PC-3 (cell line): ENCODE measurements at places on chromosomes 1 and 21. TPM values are rescaled to one million over a fixed set of nuclear protein-coding genes. Genes with fewer than 3 reads are reported as not detected.

The SERTAD4 gene
- total RNA-seq = 2.6 and 4.5 TPM in 2 replicates

The OR2M3 gene
- not detected in 2 replicates for total RNA-seq

The CYP4X1 gene
- total RNA-seq = 0.52 and 1.0 TPM in 2 replicates

The SH2D5 gene
- total RNA-seq = 7.1 and 11.2 TPM in 2 replicates

The XCL1 gene
- total RNA-seq = not detected in 2 replicates

DNA sequence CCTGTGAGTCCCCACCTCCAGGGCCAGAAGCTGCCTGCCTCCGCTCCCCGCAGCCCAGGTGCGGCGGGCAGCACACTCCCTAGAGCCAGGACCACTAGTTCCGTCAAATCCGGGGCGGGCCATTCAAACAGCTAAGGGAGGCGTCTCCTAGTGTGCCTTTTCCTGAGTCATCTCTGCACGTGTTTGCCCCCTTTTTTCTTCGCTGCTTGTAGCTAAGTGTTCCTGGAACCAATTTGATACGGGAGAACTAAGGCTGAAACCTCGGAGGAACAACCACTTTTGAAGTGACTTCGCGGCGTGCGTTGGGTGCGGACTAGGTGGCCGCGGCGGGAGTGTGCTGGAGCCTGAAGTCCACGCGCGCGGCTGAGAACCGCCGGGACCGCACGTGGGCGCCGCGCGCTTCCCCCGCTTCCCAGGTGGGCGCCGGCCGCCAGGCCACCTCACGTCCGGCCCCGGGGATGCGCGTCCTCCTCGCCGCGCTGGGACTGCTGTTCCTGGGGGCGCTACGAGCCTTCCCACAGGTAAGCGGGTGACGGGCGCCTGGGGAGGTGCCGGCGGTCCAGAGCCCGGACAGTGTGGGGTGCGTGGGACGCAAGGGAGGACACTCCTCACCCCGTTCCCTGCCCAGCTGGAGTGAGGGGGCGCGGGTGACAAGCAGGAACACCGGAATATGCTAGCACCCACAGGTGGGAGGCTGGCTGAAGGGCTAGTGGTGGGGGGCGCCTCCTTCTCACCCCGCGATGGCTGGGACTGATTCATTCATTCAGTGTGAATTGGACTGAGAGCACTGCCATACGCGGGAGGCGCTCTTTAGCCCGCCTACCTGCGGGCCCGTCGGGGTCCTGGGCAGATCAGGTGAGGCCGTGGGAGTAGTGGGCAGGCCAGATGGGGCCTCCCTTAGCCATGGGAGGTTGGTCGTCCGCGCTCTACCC lies at the start of gene TNFRSF8:
TNFRSF8 (plus strand) TSS at position 163 of the 932 bp plus-strand sequence; CDS start at position 459, 296 bp downstream.
- DNase-seq = no peak

DNA sequence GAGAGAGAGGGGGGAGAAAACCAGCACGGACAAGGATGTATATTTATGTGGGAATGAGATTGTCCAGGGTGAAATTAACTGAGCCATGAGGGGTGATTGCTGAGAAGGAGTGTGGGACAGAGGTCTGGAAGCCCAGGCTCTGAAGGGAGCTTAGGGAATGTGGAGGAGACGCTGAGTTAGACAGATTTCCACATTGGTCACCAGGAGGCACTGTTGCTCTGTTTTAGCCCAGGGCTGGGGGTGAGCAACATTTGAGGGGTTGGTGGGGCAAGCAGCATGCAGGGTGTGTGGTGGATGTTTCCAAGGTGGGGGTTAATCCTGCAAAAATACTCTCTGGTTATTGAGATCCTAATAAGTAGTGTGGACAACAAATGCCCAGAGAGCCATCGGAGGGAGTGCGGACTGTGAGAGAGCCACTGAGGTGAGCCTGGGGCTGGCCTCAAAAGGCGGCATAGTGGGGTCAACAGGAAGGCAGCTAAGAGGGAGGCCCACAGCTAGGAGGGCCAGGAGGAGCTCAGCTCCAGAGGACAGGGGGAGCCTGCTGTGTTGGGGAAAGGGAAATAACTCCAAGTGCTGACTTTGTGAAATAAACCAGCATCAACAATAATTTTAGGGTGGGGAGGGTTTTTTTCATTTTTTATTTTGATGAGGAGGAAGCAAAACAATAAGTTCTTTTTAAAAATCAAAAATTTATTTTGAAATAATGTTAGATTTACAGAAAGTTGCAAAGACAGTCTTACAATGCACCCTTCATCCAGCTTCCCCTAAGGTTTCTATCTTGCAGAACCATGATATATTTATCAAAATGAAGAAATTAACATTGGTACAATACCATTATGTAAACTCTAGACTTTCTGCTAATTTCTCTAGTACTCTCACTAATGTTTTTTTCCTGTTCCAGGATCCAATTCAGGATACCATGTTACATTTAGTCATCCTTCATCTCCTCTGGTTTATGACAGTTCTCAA lies 82.8 kb upstream of the CD34 start:
- peak; percentile 37 for DNase-seq

GRCh38 chr1:175095978-175096607 lies 28.5 kb downstream of the TNN start:
- peak; percentile 11 for DNase-seq

- no peak for DNase-seq
These were observed 89.9 kb downstream of the IER5 start for GRCh38 chr1:181178241-181178879.

DNA sequence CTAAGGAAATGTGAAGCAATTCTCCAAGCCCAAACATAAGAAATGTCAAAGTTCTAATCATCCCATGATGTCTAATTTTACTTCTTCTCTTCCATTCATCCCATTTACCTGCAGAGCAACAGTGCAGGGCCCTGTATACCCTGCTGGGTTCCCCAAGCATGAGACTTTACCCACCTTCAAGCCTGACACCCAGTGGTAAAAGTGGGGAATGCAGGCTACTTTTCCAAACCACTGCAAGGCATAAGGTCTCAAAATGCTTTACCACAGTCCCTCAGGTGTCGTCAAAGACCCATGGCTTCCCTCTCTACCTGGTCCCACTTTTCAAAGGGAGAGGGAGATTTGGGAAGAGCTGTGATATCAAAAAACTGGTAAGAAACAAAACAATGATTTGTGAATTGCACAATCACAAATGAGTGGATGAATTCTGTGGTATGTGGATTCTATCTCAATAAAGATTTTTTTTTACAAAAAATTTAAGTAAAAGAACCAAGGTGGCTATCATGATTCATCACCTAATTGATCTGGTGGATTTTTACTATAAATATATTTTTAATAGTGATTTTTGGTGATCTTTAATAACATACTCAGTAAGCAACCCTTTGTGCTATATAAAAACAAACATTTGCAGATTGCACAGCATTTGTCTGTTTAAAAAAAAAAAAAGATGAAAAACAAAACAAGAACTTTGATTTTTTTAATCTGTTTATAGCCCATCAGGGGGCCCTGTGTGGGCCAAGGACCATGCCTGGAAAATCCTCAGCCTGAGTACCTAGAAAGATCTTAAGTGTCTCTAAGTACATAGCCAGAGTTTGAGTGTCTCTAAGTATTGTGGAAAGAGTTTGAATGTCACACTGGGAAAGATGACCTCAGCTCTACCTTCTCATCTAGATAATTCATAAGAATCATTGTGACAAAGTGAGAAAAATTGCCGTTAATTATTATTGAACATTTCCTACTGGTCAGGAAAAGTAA lies 73.1 kb upstream of the GJB5 start:
- DNase-seq = peak; percentile 80

DNA sequence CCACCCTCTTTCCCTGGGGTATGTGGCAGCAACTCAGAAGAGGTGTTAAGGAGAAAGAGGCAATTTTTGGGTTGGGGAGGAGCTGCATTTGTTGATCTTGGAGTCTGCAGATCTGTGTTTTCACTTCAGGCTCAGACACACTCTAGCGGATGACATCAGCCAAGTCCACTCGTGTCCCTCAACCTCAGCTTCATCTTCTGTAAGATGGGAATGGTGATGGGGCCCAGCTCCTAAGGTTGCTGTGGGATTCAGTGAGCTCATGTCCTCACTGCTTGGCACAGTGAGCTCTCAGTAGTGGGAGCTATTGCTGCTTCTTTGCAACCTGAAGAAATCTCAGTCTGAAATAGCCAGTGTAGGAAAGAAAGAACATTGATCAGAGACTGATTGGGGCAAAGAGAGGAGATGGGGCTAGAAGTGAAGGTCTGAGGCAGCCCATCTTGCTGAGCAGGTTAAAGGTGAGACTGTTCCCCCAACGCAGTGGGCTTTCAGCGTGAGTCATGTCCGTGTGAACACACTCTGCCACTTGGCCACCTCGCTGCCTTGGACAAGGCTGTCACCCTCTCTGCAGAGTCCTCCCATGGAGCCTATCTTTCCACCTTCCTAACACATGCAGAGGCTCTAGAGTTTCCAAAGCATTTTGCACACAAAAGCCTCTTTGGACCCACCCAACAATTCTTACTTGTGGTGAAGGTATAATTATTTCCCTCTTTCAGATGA lies 56.0 kb upstream of the CITED4 start:
- DNase-seq = no peak

- DNase-seq = peak; percentile 99
These were observed 4.5 kb upstream of the MEF2D start for GRCh38 chr1:156504821-156505678.

DNA sequence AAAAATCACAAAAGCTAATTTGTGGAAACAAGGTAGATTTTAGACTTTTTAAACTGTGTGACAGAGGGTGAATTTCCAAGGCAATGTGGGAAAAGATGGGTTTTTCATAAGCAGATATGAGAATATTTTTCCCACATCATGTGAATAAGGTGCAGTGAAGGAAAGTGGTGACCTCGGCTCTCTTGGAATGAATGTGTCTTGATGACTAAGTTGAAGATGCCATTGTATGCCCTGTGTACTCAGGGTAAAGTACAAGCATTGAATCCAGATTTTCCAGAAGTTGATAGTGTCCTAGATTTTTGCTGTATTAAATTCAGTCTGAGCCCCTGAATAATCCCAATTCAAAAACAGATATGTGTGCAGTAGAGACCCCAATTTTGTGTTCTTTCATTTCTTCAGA lies 442.6 kb upstream of the ADGRL2 start:
- no peak for DNase-seq

GRCh38 chr1:224534731-224535130 lies 81.4 kb upstream of the CNIH3 start:
- DNase-seq = no peak

DNA sequence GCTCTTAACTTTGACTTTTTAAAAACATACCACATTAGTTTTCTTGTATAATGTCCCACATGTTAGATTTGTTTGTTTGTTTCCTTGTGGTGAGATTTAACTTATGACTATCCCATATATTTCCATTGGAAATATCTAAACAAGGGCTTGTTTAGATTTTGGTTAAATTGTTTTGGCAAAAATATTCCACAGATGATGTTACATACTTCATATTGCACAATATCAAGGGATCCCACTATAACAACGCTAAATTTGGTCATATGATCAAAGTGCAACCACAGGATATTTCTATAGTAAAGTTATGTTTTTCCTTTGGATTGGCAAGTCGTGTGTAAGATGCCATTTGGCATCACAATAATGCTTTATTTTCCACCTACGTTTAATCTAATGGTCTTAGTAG lies 396.7 kb downstream of the TGFB2 start:
- DNase-seq = no peak

- DNase-seq = no peak
These were observed 40.4 kb downstream of the EIF2B3 start for GRCh38 chr1:44945967-44946366.
